T-cell (primary cell): ENCODE measurements at places on chromosomes 7 and 10. TPM values are rescaled to one million over a fixed set of nuclear protein-coding genes. Genes with fewer than 3 reads are reported as not detected.

The HOXA11 gene
- total RNA-seq = not detected

GRCh38 chr7:127290801-127291361 lies 38.1 kb upstream of the GRM8 start:
- H3K36me3 ChIP-seq = no peaks in the 10 kb centered on the region
- H3K4me3 ChIP-seq = no peak overlapping the region
- H3K27me3 ChIP-seq = no peaks in the 10 kb centered on the region
- DNase-seq = no peak
- no peaks in the 10 kb centered on the region for H3K4me1 ChIP-seq

DNA sequence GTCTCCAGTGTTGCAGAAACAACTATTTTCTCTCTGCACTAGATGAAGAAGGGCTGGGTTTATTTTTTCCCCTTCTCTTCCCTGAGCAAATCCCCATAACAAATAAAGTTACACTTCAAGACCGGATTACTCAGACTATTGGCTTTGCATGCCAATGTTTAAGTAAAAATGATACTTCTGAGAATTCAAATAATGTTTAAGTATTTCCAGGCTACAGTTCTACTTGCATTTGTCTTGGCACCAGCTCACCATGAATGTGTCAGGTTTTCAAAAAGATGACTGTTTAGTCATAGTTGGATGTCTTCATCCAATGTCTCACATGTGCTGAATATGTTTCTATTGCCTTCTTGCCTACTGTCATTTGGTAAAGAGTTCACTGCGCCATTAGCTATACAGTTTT lies 912.6 kb downstream of the GATA3 start:
- no peaks in the 10 kb centered on the region for H3K36me3 ChIP-seq
- no peaks in the 10 kb centered on the region for H3K27me3 ChIP-seq
- DNase-seq = no peak
- H3K27ac ChIP-seq = no peak overlapping the region
- H3K4me3 ChIP-seq = no peak overlapping the region
- no peaks in the 10 kb centered on the region for H3K4me1 ChIP-seq

DNA sequence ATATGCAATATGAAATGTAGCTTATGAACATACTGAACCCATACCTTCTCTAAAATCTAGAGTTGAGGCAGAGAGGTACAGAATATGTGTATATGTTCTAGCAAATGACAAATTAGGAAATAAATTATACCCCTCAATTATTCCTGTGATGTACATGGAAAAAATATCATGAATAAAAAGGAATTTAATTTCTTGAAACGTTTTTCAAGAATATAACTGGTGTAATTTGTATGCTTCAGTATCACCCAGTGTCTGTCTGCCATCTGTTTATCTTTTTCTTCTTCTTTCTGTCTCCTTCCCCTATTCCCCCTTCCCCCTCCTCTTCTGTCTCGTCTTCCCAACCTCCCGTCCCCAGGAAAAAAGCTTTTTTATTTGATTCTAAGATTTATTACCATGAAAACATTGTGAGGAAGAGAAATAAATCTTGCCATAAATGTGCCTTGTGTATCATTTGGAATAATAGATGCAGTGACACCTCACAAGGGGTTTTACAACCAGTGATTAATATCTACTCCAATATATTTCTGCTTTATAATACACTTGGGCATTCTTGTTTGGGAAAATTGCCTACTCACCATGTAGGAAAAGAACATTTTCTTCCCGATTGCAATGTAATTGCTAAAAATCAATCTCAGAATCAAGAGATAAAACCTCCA lies 12.2 kb downstream of the LANCL2 start:
- no peak overlapping the region for H3K27ac ChIP-seq
- H3K4me3 ChIP-seq = no peak overlapping the region
- no peaks in the 10 kb centered on the region for H3K4me1 ChIP-seq
- DNase-seq = no peak
- H3K27me3 ChIP-seq = no peaks in the 10 kb centered on the region

DNA sequence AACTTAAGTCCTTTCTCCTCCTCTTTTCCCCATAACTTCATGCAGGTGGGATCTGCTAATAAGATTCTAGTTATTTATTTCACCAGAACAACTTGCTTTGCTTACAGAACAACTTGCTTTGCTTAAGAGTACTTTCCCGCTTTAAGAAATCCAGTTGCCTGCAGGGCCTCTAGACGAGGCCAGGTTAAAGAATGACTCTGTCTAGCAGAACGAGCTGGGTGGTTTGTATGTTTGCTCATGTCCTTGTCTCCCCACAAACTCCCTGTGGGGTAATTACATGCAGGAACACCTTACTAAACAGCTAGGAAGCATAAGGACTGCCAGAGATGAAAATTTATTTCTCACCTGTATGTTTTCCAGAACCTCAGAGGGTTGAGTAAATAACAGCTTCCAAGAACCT lies 8.8 kb upstream of the FZD8 start:
- H3K27me3 ChIP-seq = no peaks in the 10 kb centered on the region
- no peak overlapping the region for H3K4me3 ChIP-seq
- no peaks in the 10 kb centered on the region for H3K36me3 ChIP-seq
- no peaks in the 10 kb centered on the region for H3K4me1 ChIP-seq

DNA sequence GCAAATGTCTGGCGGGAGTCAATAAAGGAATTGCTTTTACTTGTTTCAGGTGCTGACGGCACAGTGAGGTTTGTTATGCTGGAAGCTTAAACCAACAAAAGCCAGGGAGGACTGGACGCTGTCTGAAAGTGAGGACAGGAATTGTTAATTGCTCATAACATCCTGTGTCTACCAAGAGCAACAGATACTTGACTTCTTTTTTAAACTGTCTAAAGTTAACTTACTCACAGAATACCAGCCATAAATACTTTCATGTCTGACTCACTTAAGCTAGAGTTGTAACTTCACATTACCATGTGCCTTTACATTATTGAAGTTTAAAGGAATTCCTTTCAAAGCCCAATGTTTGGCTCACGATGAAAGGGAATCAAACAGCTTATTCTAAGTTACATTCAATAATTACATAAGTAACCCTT lies 252.7 kb upstream of the SHH start:
- no peak for DNase-seq
- no peak overlapping the region for H3K27ac ChIP-seq

DNA sequence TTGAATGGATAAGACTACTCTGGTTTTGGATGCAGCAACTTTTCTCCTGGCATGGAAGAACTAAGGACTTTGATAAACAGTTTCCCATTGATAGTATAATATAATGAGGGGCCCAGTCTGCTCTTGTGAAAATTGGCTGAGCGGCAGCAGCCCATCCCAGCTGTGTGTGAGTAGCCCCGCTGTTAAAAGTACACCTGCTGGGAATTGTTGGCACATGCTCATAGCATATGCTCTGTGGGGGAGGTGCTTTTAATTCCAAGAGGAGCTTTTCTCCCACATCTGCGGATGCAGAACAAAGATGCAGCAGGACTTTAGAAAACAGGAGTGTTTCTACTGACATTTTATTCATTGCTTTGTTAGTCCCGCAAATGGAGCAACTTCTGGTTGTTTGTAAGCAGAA lies 19.0 kb downstream of the SRI start:
- H3K4me3 ChIP-seq = no peak overlapping the region
- no peak overlapping the region for H3K27ac ChIP-seq
- H3K4me1 ChIP-seq = no peaks in the 10 kb centered on the region
- H3K27me3 ChIP-seq = no peaks in the 10 kb centered on the region
- no peak for DNase-seq
- peaks cover 3% of the 10 kb centered on the region for H3K36me3 ChIP-seq

The CFAP58 gene
- total RNA-seq = not detected

The ASB10 gene
- not detected for total RNA-seq

GRCh38 chr10:5591336-5591824 lies 66.6 kb downstream of the CALML3 start:
- no peaks in the 10 kb centered on the region for H3K4me1 ChIP-seq
- DNase-seq = no peak
- H3K4me3 ChIP-seq = no peak overlapping the region
- H3K27me3 ChIP-seq = no peaks in the 10 kb centered on the region
- H3K27ac ChIP-seq = no peak overlapping the region

The ACTL6B gene
- total RNA-seq = not detected

GRCh38 chr10:125144693-125145623 lies 15.4 kb downstream of the CTBP2 start:
- H3K36me3 ChIP-seq = no peaks in the 10 kb centered on the region
- no peaks in the 10 kb centered on the region for H3K4me1 ChIP-seq
- no peak overlapping the region for H3K27ac ChIP-seq
- DNase-seq = no peak
- peaks cover 34% of the 10 kb centered on the region for H3K27me3 ChIP-seq

- H3K27me3 ChIP-seq = no peaks in the 10 kb centered on the region
- DNase-seq = no peak
- no peak overlapping the region for H3K4me3 ChIP-seq
- no peak overlapping the region for H3K27ac ChIP-seq
These were observed 49.3 kb upstream of the GNA12 start for GRCh38 chr7:2893411-2893861.

DNA sequence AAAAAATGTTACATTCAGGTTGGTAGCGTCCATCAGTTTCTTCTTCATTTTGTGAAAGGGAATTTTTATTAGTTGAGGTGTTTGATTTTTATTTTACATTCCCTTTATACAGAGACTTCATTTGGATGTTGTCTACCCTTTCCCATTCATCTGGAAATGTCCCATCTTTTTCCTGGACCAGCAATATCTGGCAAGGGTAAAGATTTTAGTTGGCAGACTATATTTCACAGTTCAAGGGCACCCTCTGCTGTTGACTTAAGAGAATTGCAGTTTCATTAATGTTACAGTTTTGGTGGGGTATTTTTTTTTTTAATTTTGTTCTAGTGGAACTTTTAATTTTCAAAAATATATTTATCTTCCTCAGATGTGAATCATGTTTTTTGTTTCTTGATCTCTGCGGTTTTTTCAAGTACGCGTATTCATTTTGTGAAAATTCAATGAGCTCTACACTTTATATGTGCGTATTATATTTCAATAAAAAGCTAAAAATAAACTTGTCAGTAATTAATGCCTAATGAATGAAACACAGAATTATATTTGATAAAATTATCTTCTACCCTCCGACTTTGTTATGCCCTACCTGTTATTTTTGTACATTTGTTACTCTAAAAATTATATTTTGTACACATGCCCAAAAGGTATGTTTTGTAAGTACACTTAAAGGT lies 97.9 kb upstream of the KLF14 start:
- H3K4me3 ChIP-seq = no peak overlapping the region
- H3K27ac ChIP-seq = no peak overlapping the region
- H3K36me3 ChIP-seq = no peaks in the 10 kb centered on the region
- H3K27me3 ChIP-seq = peaks cover 12% of the 10 kb centered on the region

The AKR1B15 gene
- total RNA-seq = not detected

DNA sequence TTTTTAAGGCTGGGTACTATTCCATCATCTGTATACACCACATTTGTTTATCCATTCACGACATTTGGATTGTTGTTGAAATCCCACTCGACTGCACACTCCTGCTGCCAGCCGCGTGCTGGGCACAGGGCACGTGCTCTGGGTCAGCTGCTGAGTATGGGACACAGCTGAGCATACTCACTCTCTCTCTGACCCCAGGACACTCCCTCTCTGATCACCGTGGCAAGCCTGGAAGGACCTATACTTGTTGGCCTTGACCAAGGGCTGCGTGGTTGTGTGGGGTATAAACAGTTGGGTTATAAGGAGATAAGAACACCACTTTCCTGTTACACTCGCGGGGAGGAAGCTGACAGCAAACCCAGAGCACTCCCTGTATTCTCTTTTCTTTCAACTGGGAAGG lies 153.0 kb upstream of the RHEB start:
- H3K36me3 ChIP-seq = peaks cover 7% of the 10 kb centered on the region
- H3K27ac ChIP-seq = no peak overlapping the region
- no peak for DNase-seq
- H3K4me1 ChIP-seq = no peaks in the 10 kb centered on the region

DNA sequence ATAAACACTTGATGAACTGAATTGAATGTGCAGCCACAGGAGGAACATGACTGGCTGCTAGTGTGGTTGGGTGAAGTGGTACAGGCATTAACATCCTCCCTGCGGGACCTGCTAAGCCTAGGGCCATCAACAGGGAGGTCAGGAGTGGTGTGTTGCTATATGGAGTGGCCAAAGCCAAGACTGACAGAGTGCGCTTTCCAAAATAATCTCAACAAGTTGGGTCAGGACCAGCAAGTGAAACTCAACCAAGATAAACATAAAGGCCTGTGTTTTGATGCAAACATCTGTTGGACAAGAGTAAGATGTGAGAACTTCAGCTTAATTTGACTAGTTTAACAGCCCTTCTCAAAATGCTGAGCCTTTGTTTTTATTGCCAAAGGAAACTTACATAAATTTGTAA lies 97.7 kb downstream of the WDFY4 start:
- H3K4me3 ChIP-seq = no peak overlapping the region
- no peak overlapping the region for H3K27ac ChIP-seq
- no peaks in the 10 kb centered on the region for H3K27me3 ChIP-seq
- no peaks in the 10 kb centered on the region for H3K36me3 ChIP-seq
- no peaks in the 10 kb centered on the region for H3K4me1 ChIP-seq

GRCh38 chr7:13946181-13946580 lies 43.3 kb downstream of the ETV1 start:
- H3K4me1 ChIP-seq = no peaks in the 10 kb centered on the region
- no peak overlapping the region for H3K4me3 ChIP-seq

The PWWP2B gene
- 13.6 TPM for total RNA-seq

The WNT8B gene
- not detected for total RNA-seq

- H3K4me3 ChIP-seq = no peak overlapping the region
- no peak overlapping the region for H3K27ac ChIP-seq
- no peaks in the 10 kb centered on the region for H3K36me3 ChIP-seq
- no peaks in the 10 kb centered on the region for H3K27me3 ChIP-seq
- no peaks in the 10 kb centered on the region for H3K4me1 ChIP-seq
- DNase-seq = no peak
These were observed 93.8 kb downstream of the CHCHD3 start for GRCh38 chr7:132988117-132988516.

DNA sequence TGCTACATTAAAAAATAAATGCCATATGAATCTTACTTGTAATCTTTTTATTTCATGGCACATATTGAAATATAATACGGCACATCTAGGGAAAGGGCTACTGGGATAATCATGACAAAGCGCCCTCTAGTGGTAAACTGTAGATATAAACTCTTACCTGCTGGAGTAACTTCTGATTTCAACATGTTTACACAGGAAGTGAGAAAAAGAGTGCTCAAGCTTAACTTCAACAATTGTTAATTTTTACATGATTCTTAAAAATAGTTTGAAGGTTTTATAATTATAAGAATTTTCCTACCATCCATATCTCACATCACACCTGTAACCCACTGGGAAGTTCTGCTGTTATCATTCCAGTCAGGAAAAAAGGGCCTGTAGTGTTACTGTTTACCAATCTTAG lies 2.0 kb upstream of the HEPACAM2 start:
- H3K27me3 ChIP-seq = no peaks in the 10 kb centered on the region
- peaks cover 4% of the 10 kb centered on the region for H3K4me1 ChIP-seq
- H3K27ac ChIP-seq = peak overlapping the region; percentile 47
- DNase-seq = no peak

DNA sequence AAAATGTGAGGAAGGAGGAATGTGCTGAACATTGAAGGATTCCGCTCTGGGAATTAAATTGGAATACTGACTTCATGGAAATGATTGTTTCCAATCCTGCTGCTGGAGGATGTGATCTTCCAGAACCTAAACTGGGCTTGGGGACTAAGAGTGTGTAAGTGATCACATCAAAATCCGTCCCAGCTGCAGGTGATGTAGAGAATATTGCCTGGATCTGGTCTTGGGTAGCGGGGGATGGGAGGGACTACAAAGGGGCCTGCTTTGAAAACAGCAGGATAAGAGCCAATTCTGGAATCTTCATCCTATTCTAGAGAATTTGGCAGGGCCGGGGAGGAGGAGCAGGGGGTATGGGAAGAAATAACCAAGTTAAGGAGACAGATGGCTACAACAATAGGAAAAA lies 552.2 kb upstream of the FZD8 start:
- H3K36me3 ChIP-seq = no peaks in the 10 kb centered on the region
- no peaks in the 10 kb centered on the region for H3K27me3 ChIP-seq
- no peaks in the 10 kb centered on the region for H3K4me1 ChIP-seq
- no peak for DNase-seq
- H3K27ac ChIP-seq = no peak overlapping the region
- H3K4me3 ChIP-seq = no peak overlapping the region
